ENCODE measurements at places on chromosomes 7 and 10. TPM values are rescaled to one million over a fixed set of nuclear protein-coding genes. Genes with fewer than 3 reads are reported as not detected.
A peak's percentile ranks its signal among the peaks of the same experiment; 100 is the strongest.

DNA sequence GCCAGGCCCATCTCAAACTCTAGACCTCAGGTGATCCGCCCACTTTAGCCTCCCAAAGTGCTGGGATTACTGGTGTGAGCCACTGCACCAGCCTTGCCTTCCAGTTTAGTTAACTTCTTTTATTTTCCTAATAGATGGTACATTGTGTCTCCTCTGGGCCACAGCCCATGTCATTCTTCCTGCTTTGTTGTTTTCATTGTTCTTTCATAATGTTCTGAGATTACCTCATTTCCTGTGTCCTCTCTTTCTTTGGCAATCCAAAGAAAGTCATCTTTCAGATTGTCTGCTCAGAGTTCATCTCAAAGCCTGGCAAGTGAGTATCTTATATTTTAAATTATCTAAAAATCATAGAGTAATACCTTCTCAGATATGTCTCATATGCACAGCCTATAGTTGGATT is at the start of gene OLAH:
OLAH (plus strand) TSS at position 270 of the 400 bp plus-strand sequence. CDS start 3,346 bp downstream, outside the sequence.
- DNase-seq = no peak

Gene LAMB1
- total RNA-seq = 157 TPM

DNA sequence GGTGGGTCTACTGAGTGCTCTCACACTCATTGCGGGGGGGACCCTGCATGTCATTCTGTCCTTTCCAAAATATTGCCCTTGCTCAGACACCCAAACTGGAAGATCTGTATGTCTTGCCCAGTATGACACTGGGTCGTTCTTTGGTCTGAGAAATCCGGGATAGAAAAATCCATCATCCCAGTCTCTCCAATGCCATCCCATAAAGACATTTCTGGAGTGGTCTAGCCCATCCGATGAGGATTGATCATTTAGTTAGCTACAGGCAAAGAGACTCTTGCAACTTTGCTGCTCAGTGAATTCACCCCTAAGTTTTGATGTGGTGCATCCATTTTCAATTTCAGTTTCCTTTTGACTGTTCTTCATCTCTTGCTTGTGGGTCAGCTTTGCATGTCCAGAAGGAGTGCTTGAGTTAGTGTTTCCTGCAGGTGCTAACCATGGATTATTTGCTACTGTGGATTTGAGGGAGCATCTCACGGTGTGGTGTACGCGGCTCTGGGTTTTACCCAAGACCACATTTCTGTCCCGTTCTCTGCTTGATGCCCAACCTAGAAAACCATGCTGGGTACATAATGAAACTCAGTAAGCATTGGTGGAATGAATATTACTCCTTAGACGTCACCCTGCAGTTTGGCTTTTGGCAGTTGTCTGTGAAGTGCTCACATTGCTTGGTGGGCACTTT is 247.0 kb upstream of the MKI67 start:
- DNase-seq = no peak

- DNase-seq = no peak
Measured at GRCh38 chr7:92293896-92294590, 48.3 kb downstream of the ANKIB1 start.

Gene GATA3
- 2.5 TPM for total RNA-seq

- no peak for DNase-seq
Measured at GRCh38 chr7:140078392-140078791, 15.6 kb upstream of the PARP12 start.

DNA sequence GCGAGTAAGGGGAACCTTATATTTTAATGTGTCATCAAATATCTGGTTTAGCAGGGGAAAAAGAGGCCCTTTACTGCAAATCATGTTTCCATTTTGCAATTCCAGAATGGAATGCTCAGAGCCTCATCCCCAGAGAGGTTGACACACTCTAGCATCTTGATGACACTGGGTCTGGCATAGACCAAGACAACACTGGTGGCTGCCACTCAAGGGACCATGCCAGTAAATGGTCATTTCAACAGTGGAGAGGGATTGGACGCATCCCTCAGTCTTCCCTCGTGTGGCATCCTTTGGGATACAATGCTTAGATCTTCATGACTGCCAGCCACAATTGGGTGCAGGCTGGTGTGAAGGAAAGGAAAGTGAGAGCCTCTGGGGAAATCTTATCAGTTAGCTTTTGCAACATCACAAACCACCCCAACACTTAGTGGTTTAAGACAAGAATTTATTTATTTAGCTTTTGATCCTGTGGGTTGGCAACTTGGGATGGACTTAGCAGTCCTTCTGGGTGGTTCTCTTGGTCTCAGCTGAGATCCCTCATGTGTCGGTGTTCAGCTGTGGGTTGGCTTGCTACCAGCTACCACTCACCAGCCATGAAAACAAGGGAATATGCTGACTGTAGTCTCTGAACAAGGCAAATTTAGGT is 21.6 kb downstream of the TACC2 start:
- peak; percentile 54 for DNase-seq
